CD4-positive, alpha-beta T cell treated with Interleukin-10 for 1 hour (primary cell): ENCODE measurements at places on chromosomes 1 and 21.

DNA sequence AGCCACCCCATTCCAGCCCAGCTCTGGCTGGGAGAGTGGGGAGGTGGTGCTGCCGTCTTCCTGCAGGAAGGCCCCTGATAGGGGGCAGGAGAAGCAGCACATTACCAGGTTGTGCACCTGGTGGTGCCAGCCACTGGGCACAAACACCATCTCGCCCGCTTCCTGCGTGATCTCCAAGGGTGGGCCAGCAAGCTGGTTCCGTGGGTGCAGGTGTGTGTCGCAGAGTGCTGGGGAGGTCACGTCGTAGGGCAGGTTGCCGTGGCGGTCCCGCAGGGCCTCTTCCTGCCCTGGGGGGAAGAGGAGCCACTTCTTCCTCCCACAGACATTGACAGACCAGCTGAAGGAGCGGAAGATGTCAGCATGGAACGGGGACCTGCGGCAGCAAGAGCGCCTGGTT is 1.8 kb downstream of the JMJD4 start:
- DNase-seq, result no peak

- DNase-seq, result no peak
Observed at GRCh38 chr1:204426971-204427701, 15.5 kb upstream of the PPP1R15B start.

GRCh38 chr21:42621166-42621818 is 32.1 kb upstream of the PDE9A start:
- no peak for DNase-seq

GRCh38 chr1:175504875-175505555 is 238.4 kb downstream of the TNR start:
- no peak for DNase-seq

DNA sequence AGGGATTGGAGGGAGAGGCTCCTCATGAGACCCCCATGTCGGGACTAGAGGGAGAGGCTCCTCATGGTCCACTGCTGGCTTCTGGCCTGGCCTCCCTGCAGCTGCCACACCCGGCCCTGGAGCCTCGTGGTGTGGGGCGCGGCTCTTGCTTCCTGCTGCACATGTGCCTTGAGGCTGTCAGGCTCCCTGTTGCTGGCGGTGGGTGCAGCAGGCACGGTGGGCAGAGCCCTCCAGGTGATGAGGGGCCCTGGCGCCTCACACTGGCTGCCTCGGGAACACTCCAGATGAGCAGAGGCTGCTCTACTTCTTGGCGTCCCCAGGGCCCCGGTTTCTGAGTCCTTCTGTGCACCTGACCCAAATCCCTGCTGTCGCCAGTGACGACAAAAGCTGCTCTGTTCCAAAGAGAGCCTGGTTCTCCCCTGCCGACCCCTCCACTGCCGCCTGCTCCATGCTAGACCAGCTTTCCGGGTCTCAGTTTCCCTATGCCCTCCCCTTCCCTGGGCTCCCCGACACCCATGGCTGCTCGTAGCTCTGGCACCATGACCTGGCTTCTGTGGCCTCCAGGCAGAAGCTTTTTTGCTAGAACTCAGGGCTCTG is 9.7 kb upstream of the ATAD3B start:
- DNase-seq, result no peak

GRCh38 chr1:44244986-44245385 is 31.7 kb downstream of the DMAP1 start:
- DNase-seq, result no peak

- no peak for DNase-seq
Observed at GRCh38 chr1:15329104-15329820, 80.4 kb upstream of the EFHD2 start.

GRCh38 chr1:31020007-31020790 is 45.3 kb downstream of the PUM1 start:
- DNase-seq, result no peak

DNA sequence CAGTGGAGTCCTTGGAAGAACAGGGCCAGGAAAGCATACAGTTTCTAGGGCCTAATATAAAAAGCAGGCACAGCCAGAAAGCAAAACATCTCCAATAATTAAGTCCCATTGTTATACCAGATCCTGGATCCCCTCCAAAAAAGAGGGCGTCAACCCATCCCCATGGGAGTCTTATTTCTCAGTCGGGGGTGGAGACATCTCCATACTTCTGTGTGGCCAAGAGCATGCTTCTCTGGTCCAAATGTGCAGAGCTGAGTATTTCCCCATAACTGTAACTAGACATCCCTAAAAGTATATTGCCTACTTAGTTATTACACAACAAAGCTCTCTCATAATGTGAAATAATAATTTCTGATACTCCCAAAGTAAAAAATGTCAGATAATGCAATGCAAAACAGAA is 104.2 kb upstream of the SOX13 start:
- DNase-seq, result no peak

- DNase-seq, result no peak
Observed at GRCh38 chr1:147673406-147673805, 3.1 kb upstream of the ACP6 start.

DNA sequence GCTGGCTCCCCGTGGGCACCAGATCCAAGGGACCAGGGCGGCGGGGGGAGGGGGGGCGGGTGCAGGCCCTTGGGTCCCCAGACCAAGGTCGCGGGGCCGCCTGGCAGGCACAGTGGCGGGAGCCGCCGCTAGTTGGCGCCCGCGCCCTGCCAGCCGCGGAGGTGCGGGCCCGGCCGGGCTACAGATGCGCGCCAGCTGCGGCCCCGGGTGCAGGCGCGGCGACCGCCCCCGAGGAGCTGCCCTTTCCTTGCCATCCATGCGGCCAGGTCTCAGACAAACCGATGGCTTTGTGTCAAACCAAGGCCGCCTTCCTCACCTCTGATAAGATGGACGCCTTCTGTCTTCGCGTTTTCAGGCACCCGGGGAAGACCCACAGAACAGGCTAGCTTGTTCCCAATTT is 2.2 kb upstream of the RUNX3 start:
- peak; percentile 70 for DNase-seq

DNA sequence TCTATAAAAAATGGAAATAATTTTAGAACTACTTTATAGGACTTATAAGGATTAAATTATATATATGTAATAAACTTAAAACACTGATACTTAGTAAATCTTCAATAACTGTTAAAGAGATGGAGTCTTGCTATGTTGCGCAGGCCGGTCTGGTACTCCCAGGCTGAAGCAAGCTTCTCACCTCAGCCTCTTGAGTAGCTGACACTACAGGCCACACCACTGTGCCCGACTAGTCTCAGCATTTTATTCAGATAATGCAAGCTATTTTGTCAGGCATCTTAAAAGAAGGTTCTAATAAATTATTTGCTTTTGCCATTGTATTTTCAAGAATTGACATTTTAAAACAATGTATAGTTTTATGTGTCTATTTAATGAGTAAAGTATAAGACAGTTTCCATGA is 20.8 kb downstream of the CNST start:
- DNase-seq, result no peak

DNA sequence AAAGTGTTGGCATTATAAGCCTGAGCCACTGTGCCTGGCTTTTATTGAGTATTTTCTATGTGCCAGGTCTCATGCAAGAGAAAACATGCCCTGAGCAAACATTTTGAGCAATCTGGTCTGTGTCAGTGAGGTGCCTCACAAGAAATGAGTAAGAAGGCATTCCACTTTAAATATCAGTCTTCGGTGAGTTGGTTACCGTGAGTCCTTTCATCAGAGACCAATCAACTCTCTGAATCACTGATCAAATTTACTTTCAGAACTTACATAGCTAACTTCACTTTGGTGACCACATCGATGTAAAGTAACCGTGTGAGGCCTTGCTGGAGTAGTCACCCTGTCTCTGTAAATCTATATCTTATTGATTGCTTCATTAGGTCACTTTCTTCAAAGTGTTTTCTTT is 14.3 kb upstream of the DDX59 start:
- no peak for DNase-seq
